ENCODE measurements at places on chromosomes 7 and 10.

DNA sequence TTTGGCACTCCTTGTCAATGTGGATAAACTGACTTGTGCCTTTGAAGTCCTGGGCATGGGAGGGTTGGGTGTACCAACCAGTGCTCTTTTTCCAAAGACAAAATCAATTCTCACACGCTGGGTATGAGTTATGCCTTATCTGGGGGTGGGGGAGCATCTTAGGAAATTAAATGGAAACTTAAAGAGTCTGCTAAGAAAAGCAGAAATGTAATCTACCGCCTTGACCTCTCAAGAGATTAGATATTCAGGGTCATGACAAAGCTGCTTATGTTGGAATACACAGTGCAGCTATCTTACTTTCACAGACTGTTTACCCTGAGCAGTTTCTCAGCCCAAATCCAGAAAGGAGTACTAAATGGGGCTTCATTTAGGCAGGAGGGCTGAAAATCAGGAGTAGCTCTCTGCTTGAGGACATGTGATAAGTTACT, 2.6 kb downstream of the MEST start:
- DNase-seq = no peak

- DNase-seq = peak; percentile 15
Measured at GRCh38 chr10:123858077-123858681, 33.4 kb downstream of the CPXM2 start.

DNA sequence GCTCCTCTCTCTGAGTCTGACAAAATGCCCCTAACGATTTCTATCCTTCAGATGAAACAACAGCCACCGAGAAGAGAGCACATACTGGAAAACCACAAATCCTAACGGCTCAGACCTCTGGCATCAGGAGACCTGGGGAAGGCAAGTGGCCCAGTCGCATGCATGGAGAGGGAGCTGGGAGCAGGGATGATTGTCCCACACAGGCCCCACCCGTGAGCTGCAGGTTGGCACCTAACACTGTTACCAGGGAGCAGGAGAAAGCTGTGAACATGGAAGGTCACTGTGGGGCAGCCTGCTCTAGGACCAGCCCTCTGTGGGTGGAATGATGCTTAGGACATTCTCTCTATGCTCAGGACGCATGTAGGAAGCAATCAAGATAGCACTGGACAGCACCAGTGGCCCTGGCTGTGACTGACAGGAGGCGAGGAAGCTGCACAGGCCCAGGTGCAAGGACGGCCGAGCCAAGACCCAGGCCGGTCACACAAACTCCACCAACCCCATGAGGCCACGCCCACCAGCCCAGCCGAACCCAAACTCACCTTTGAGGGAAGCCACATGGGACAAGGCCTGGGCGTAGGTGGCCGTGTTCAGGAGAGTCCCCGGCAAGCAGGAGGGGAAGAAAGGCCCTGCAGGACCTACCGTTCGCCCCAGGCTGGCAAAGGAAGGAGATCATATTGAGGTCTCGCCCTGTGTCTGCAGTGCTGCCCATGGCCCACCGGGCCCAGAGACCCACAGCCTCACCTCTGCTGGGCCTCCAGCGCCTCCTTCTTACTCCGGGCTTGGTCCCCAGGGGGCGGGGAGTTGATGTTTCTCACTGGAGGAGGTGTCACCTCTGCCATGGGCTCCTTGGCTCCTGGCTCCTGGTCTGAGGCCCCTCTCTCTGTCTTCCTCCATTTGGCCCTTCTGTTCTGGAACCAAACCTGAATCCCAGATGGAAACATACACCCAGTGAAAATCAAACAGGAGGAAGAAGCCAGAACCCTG, 9.7 kb downstream of the DRGX start:
- DNase-seq = no peak

DNA sequence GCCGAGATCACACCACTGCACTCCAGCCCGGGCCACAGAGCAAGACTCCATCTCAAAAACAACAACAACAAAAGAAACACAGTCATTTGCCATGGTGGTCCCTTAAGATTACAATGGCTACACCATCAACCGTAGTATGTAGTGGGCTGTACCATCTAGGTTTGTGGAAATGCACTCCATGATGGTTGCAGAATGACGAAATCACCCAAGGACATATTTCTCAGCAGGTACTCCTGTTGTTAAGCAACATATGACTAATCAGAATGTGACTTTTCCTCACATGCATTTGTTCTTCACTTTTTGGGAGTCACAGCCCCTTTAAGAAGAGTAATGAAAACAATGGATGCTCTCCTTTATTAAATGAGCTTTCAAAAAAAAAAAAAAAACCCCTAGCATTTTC, 11.0 kb downstream of the SVIL start:
- no peak for DNase-seq

GRCh38 chr7:44193011-44193802, 4.0 kb upstream of the GCK start:
- no peak for DNase-seq

DNA sequence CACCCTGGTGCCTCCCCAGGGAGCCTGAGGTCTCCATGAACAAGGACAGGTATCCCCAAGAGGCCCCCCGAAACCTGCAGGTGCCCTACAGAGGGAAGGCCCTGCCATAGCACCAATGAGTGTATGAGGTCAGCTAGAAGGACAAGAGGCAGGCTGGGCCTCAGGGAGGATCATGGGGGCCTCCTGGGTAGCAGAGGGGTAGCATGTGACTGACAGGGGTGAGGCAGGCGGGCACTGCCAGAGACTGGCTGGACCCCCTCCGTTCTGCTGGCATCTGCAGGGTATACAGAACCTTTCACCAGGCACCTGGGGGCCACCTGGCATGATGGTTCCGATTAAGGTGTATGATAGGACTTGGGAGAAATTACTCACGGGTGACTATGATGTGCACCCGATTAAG, 79.2 kb upstream of the KCTD7 start:
- no peak for DNase-seq

DNA sequence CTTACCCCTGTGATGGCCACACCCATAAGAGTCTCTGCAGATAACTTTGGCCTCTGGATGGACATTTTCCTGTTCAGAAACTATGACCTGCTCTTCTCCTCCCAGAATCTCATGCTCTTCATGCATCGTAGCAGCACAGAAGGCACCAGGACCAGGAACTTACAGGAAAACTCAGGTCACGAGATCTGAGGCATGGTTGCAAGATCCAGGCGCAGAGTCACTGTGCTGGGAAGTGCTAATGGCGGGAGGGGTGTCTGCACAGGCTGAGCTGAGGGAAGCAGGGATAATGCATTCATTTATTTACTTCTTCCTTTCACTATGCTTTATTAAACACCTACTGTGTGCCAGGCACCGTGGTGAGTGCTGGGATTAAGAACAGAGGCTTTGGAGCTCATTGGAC, 48.2 kb upstream of the LOXL4 start:
- no peak for DNase-seq

- DNase-seq = no peak
Measured at GRCh38 chr7:135184254-135184841, 13.8 kb upstream of the CYREN start.

DNA sequence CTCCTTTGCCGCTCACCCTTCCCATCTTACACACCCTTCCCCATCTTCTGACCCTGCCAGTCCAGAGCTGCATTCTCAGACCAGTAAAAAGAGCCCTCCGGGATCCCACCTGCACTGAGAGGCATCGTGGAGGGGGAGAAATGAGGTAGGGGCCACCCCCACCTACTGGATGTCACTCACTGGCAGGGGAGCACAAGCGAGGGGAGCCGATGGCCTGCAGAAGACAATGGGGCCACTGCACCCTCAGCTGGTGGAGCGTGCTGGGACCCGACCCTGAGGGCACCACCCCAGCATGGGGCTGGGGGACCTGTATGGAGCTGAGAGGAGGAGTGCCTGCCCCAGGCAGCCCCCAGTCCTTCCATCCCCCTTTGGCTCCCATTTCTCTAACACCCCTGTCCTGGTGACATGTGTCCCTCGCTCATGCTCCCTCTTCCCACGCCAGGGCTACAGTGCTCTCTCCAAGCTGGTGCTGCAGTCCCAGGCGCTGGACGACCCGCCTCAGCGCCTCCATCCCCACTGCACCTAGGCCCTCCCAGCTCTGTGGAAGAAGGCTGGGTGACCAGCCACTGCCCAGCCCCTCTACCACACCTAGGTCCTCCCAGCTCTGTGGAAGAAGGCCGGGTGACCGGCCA, 49.8 kb downstream of the RASGEF1A start:
- no peak for DNase-seq

Measured in anterior cingulate cortex (tissue), 58 donors.